Uterine smooth muscle cell (primary cell): ENCODE measurements at places on chromosomes 4 and X. TPM values are rescaled to one million over a fixed set of nuclear protein-coding genes. Genes with fewer than 3 reads are reported as not detected.

The RAB9A gene
- 41.0 and 45.3 TPM in 2 replicates for total RNA-seq

The ARR3 gene
- total RNA-seq: not detected in 2 replicates

The TRPC3 gene
- 0.62 and 1.7 TPM in 2 replicates for total RNA-seq

The ADGRL3 gene
- total RNA-seq: 0.11 and 0.12 TPM in 2 replicates

The SH3RF1 gene
- 31.9 and 33.2 TPM in 2 replicates for total RNA-seq

The TSPAN7 gene
- total RNA-seq: 0.11 TPM in 1 of 2 replicates, not detected in the other

The SLC39A8 gene
- total RNA-seq: 8.1 and 9.1 TPM in 2 replicates

The CFAP99 gene
- total RNA-seq: not detected in 2 replicates

The DCAF12L1 gene
- total RNA-seq: under 0.01 TPM in 1 of 2 replicates, not detected in the other

The ANK2 gene
- total RNA-seq: 66.1 and 90.4 TPM in 2 replicates

The GLA gene
- total RNA-seq: 21.6 and 42.2 TPM in 2 replicates

The RPS6KA6 gene
- 14.6 and 17.0 TPM in 2 replicates for total RNA-seq

The CXCL8 gene
- total RNA-seq: 1.5 and 6.3 TPM in 2 replicates

The ITGB1BP2 gene
- 1.00 and 1.2 TPM in 2 replicates for total RNA-seq

The CSTF2 gene
- total RNA-seq: 16.5 and 28.0 TPM in 2 replicates

The TLL1 gene
- under 0.01 and 0.12 TPM in 2 replicates for total RNA-seq

The SERTM2 gene
- total RNA-seq: 1.9 TPM in 2 replicates

The RAI2 gene
- total RNA-seq: 0.66 and 0.87 TPM in 2 replicates

The ADAMTS3 gene
- 3.6 and 8.9 TPM in 2 replicates for total RNA-seq

The ASB9 gene
- 0.25 and 0.33 TPM in 2 replicates for total RNA-seq
